ENCODE measurements at places on chromosomes 7 and 10.

- no peak for DNase-seq
Observed at GRCh38 chr10:80617807-80618206, 80.1 kb downstream of the SH2D4B start.

GRCh38 chr7:43585562-43585961, 2.7 kb downstream of the STK17A start:
- no peak for DNase-seq

DNA sequence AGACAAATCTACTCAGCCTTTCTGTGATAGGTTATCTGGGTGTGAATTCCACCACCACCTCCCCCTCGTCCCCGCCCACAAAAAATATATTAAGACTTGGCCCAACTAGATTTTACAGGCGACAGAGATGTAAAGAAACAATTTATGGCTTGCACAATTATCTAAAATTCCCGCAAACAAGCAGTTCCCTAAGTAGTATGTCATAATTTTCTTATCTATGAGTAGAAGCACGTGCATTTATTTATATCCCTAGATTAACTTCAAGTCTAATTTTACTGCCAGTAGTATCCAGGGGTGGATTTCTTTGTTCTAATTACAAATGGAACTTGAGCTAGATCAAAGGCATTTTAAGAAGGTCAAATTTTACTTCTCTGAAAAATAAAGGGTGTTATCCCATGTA, 1.7 kb downstream of the TSPAN12 start:
- DNase-seq, result no peak

DNA sequence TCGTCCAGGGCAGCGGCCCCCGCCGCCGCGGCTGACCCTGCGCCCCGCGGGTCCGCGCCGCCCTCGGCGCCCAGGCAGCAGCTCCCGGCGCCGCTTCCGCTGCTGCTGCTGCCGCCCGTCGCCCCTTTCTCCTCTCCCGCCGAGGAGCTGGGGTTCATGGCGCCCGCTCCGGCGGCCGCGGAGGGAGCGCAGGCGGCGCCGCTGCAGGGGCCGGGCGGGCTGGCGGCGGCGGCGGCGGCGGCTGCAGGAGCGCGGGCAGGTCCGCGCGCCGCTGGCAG, 286 bp downstream of the DGKI start:
- DNase-seq, result peak; percentile 29

DNA sequence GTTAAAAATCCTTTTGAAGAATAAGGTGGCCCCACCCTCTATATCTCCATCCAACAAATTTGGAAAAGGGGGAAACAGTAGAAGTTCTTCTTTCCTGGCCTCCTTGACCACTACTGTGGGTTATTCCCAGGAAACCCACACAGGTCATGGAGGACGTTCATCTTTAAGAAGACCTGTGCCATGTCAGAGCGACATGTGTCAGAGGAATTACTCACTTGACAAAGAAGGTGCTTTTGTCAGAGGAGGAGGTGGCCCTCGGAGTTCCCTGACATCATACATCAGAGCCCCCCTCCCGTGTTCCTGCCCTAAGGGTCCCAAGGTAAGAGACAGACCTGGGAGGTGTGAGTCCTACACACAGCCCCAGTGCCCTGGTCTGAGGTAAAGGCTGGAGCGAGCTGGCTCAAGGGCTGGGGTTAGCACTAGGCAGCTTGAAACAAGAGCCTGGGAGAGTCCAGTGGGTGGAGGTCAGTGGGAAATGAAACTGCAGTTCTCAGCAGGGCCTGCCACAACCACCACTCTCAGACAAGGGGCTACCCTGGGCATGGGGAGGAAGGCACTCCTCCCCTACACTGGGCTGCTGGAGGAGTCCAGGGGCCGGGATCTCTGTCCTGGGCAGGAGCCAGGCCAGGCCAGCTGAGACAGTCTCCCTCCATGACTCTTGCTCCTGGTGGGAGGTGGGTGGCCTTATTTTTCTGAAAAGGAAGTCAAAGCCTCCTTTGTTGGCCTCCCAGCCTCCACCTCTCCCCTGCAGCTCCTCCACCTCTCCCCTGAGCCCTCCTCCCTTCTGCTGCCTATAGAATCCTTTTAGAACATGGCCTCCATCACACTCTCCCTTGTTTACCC, 21.8 kb upstream of the ZMIZ1 start:
- DNase-seq, result no peak

- peak; percentile 92 for DNase-seq
Observed at GRCh38 chr10:43322769-43323168, 48.7 kb upstream of the FXYD4 start.

- DNase-seq, result no peak
Observed at GRCh38 chr7:123751821-123752220, 3.0 kb upstream of the WASL start.

DNA sequence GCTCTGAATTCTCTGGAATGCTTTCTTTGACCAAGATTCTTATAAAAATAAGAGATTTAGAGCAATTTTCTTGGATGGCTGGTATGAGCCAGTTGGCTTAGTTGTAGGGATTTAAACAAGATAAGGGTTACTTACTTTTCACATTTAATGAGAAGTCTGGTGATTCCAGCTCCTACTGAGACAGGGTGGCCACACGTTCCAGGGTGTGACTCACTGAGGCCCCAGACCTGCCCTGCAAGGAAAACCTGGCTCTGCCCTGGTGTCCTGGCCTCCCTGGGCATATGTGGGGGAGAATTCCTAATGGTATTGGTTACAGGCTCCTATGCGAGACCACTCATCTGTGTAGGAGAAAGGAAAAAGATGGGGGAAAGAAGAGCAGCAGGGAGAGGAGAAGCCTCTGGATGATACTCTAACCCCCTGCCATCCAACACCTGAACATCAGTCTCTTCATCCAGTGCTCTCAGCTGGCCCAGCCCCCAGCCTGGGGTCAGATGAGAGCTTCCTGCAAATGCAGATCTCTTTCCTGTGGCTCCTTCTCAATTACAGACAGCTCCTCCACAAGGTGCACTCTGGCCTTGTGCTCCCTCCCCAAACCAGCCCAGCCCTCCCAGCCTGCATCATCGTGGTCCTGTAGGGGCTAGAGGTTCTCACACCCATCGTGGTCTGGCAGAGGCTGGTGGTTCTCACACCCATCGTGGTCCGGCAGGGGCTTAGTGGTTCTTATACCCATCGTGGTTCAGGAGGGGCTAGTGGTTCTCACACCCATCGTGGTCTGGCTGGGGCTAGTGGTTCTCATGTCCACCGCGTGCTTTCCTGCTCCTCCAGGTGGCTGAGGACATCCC, 139.9 kb downstream of the EGFR start:
- DNase-seq, result no peak

GRCh38 chr7:157444011-157444842, 107.4 kb downstream of the DNAJB6 start:
- no peak for DNase-seq

DNA sequence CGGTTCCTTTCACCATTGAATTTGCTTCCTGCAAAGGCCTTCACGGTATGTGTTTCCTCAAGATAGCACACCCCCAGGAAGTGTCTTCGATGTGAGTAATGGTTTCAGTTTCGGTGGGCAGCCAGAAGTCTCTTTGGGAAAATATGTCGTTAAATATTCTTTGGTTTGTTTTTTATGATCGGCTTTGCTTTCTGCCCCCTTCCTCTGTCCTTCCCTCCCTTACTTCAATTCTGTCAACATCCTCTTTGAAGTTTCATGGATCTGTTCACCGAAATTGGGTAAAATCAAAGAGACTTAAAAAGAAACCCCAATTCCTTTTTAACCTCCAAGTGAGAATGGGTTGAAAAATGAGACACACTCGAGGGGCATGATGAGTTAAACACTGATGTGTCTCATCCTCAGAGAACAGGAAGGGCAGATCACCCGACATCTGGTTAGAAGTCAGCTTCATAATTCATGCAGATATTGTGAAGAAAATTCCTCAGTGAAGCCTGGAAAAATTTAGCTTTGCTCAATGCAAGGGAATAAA, 170.8 kb upstream of the HABP2 start:
- DNase-seq, result peak; percentile 40

GRCh38 chr10:70424320-70424719, 17.2 kb downstream of the NODAL start:
- DNase-seq, result no peak

DNA sequence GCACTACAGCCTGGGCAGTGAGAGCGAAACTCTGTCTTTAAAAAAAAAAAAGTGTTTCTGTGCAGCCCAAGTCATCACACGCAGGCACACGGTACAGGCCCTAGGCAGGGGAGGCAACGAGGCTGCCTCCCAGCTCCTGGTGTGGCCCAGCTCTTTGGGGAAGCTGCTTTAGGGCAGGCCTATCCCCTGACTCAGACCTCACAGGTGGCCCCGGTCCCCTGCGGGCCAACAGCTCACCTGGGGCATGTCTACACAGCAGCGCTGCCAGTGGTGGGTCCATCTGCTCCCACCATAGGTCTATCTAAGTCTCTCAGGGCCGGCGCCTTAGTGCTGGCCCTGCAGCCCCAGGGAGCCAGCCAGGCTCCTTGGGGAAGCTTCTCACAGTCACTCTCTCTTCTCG, 31.4 kb downstream of the ZAN start:
- DNase-seq, result no peak

DNA sequence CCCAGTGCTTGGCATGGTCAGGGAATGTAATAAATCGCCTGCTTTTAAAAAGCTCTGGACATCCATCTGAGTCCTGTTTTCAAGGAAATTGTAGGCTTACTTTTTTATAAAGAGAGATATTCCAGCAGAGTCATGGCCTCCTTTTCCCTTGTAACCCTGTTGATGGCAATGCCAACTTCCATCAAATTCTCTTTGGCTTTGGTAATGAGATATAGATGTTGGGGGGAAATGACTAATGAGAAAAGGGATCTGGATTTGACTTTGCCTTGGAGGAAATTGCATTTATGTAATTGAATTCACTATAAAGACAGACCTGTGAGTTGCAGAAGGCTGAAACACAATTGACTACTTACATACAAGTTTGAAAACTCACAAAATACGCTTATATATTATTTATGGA, 347.5 kb downstream of the GPR158 start:
- DNase-seq, result no peak

GRCh38 chr7:1197997-1198625, 34.6 kb upstream of the UNCX start:
- DNase-seq, result no peak

GRCh38 chr7:155752756-155753445, 59.4 kb downstream of the SHH start:
- DNase-seq, result no peak

DNA sequence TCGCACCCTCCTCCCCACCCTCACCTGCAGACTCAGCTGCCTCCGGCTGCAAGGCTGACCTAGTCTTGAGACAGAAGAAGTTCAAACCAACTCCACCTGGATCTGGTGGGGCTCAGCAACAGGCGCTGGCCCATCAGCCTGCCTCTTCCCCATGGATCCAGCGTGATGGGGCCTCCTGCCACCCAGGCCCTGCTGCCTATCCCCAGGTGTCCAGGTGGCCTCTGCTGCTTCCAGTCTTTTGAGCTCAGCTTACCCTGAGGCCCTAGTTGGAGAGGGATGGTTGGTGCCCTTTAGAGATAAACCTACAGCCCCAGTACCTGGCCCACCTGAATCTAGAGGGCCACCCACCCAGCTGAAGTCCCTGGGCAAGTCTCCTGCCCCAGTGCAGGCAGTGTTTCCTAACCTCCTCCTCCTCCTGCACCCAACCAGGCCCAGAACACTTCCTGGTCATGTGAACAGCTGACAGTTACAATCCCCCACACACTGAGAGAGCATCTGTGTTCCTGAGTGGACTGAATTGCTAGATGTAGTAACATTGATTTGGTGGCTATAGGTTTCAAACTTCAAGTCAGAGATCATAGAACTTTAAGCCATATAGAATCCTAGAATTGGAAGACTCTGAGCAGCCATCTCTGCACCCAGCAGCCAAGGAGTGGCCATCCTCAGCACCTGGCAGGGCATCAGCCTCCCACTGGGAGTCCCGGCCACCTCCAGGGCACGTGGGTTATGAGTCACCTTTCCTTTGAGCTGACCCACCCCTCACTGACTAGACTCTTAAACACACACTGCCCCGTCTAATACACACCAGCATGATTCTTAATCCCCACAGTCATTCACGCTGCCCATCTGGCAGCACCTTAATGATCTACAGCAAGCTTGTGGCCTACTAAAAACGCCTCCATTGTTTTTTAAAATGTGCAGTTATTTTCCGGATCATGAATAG, 51.9 kb downstream of the ALOX5 start:
- no peak for DNase-seq

GRCh38 chr10:28677888-28678686, 766 bp downstream of the BAMBI start:
- DNase-seq, result peak; percentile 36

DNA sequence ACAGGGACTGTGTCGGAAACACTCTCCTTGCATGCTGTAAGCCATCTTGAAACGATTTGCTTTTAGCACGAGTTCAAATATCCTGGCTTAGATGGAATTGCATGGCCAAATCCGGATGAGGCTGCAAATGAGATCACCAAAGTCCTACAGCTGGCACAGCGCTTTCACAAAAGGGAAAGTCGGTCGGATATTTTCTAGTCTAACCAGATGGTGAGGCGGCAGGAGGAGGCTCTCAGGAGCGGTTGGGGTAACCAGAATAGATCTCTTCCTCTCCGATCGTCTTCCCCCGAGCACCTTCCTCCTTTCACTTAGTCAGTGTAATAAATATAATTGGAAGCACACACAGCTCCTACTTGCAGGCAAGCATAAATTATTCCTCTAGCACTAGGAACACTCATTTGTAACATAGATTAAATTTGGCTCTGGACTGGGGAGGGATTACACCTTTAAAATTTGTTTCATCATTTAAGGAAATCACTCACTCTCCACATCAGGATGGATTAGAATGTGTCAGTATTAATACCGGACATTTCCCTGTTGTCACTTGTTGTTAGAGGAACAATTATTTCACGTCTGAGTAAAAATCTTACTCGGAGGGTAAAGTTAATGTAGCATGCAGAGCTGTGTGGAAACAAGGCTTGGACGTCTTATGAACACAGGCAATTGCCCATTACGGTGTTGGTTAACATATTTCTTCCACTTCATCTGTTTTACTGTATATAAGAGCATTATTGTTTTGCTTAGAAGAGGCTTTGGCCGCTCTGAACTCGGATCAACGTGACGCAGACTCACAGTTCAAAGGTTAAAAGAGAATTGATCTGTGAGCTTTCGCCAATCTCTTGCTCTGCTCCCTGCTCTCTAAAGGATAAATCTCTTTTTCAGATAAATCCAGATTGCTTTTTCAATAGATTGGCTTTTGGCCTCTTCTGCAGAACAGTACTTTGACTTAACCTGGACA, 857.9 kb downstream of the TYW1 start:
- DNase-seq, result no peak

GRCh38 chr7:111796671-111797070, 234.4 kb upstream of the IMMP2L start:
- no peak for DNase-seq

GRCh38 chr10:106189292-106189691, 975.2 kb downstream of the SORCS1 start:
- DNase-seq, result peak; percentile 24

- no peak for DNase-seq
Observed at GRCh38 chr10:77111611-77112550, 525.7 kb downstream of the KCNMA1 start.

DNA sequence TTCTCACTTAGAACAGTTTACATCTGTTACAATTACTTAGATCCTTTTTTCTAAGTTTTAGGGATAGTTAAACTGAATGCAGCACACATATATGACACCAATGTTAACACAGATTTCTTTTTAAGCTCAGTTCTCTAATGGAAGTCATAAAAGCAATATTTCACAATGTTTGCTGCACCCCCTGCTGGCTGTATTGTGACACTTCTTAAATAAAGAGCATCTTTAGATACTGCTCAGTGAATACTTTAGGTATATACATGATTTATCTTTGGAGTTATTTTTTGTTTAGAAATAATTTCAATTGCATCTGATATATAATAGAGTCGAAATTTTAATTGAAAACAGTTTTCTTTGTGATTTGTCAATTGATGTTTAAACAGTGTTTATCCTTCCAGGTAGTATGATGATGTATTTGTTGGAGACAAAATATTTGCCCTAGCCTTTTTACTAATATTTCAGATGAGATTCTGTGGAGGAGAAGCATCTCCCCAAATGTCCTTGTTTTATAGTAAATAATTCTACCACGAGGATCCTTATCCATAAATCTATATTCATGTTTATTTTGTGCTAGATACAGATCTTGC, 174.4 kb downstream of the ST7 start:
- peak; percentile 68 for DNase-seq

Measured in activated naive CD4-positive, alpha-beta T cell treated with anti-CD3 and anti-CD28 coated beads, Interleukin-2, amount 10 ng/mL, durations not matched to agents 7 days and 5 days (primary cell).